ENCODE measurements at places on chromosomes 6 and 20.

- no peak for DNase-seq
Measured at GRCh38 chr6:163708466-163708865, 293.9 kb downstream of the QKI start.

DNA sequence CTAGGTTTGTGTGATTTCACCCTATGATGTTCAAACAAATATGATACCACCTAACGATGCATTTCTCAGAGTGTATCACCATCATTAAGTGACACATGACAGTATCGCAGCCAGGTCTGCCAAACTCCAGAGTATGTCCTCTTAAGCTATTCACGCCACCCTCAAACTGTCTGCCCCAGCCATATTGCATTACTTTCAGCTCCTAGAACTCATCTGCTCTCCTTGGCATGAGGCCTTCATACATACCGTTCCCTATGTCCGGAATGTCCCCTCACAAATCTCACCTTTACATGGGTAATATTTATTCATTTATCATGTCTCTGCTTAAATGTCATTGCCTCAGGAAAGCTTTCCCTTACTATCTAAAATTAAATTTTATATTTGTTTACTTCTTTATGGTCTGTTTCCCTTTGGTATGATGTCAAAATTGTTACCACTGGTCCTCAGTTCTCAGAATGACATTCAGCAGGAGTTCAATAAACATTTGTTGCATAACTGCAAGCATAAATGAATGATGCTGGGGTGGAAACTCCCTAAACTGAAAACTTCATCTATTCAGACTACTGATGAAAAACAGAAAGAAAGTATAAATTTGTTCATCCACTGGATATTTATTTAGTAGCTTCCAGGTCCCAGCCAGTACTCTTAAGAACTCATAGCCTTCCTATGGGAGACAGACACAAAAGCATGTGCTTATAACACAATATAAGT lies 3.2 kb downstream of the SESN1 start:
- DNase-seq, result no peak

GRCh38 chr6:162345051-162345511 lies 382.5 kb downstream of the PRKN start:
- no peak for DNase-seq

DNA sequence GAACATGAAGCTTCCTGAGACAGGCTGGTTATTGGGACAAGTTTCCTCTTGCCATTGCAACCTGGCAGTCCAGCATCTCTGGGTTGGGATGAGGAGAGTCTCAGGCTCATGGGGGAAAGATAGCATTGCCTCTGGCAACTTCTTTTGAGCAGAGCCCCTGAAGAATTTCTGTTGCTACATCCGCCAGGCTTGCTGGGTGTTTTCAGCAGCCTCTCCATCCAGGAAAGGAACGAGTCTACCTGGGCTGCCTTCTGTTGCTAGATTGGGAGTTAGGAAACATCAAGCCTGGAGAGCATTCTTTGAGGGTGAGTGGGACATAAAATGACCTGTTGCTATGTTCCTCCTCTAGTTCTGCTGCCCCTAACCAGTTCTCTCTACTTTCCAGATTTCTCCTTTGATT lies 313.5 kb downstream of the RFPL4B start:
- no peak for DNase-seq

DNA sequence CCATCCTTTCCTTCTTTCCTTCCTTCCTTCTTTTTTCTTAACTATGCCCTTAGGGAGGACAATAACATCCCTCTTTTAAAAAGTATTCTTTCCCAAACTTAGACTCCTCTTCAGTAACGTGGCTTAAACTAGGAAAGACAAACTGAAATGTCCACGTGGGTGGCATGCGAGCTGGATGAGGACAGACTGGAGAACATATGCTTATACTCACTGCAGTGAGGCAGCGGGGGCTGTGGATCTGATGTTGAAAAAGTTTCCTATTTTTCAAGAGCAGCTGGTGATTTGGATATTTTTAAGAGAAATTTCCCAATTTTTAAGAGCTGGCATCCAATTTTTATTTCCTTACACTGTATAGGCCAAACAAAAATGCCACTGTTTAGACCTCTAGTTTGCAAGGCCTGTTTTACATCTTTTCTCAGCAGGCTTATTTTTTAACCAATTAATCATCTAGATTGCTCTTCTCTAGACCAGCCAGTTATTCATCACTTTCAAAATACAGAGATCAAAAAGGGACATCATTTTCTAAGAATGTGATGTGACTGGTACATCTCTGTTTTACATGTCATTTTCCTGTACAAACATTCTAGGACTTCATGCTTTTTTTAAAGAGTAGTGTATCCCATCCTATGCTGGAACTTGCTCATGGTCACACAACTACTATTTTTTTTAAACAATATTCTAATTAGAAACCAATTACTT lies 226.5 kb downstream of the BTBD9 start:
- DNase-seq, result no peak

DNA sequence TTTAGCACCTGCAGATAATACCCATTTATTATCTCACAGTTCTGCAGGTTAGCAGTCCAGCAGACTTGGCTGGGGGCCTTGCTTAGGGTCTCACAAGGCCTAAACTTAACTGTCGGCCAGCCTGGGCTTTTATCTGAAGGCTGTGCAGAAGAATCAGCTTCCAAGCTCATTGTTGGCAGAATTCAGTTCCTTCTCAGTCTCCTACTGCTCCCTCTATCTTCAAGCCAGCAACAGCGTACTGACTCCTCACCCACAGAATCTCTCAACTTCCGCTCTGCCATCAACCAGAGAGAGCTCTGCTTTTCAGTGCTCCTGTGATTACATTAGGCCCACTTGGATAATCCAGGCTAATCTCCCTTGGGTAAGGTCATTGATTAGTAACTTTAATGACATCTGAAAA lies 30.2 kb upstream of the NHSL1 start:
- no peak for DNase-seq

DNA sequence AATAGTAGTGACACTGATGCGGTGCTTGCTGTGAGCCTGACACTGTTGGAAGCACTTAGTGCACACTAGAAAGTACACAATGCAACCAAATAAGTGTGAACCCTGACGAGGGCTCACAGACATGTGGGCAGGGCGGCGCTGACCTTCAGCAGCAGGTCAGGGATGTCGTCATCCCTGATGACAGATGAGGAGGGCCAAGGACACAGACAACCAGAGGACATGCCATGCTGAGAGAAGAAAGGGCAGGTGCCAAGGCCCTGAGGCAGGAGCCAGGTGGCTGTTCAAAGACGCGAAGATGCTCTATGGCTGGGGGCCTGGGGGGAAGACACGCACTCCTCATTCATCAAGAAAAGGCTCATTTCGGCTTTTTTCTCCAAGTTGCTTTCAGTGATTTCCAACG lies 176.4 kb upstream of the CST7 start:
- DNase-seq, result no peak

DNA sequence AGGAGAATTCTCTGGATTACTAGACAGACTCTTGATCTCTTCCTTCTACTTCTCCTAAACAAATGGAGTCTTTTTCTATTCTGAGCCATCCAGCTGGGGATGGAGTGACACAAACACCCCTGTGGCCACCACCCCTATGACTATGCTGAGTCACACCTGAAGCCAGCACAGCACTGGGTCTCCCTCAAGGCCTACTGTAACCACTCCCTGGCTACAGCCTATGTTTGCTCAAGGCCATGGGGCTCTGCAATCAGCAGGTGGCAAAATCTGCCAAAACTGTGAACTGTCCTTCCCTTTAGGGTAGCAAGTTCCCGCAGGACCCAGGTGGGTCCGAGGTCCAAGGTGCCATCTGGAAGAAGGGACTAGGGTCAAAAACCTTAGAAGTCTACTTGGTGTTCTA lies 132.3 kb downstream of the TINAG start:
- no peak for DNase-seq

- DNase-seq, result no peak
Measured at GRCh38 chr6:158793432-158793831, 25.7 kb downstream of the EZR start.

- DNase-seq, result no peak
Measured at GRCh38 chr20:37737826-37738420, 44.1 kb downstream of the CTNNBL1 start.

DNA sequence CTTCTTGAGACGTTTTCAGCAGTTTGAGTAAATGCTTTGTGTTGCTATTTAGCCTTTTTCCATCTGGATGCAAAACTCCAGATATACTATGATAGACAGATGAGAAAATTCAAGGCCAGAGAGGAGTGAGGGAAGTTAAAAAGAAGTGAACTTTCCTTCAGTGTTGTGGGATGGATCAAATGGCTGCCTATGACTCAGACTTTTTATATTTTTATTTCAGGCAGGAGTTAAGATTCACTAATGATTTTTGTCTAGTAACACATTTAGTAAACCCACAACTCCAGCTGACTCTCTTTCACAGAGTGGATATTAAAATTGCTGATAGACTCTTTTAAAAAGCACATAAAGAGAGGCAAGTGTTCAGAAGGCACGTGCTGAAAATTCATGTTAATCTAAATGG lies 23.2 kb upstream of the PTCHD4 start:
- DNase-seq, result no peak

- DNase-seq, result no peak
Measured at GRCh38 chr6:85544776-85545175, 48.9 kb downstream of the SNX14 start.

- no peak for DNase-seq
Measured at GRCh38 chr20:24610341-24611115, 141.1 kb downstream of the SYNDIG1 start.

- DNase-seq, result no peak
Measured at GRCh38 chr6:14075095-14075503, 42.5 kb upstream of the CD83 start.

DNA sequence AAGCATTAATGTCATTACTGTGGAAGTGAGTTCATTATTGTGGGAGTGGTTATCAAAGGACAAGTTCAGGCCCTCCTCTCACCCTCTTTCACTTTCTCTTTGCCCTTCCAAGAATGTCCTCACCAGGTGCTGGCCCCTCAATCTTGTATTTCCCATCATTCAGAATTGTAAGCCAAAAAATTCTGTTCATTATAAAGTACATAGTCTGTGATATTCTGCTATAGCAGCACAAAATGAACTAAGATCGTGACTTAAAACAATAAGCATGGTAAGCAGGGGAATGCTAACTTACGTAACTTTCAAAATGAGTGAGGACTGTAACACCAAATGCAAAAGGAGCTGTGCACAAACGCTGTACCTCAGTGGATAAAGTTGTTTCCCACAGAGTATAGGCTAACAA lies 515.7 kb upstream of the BTBD3 start:
- no peak for DNase-seq

DNA sequence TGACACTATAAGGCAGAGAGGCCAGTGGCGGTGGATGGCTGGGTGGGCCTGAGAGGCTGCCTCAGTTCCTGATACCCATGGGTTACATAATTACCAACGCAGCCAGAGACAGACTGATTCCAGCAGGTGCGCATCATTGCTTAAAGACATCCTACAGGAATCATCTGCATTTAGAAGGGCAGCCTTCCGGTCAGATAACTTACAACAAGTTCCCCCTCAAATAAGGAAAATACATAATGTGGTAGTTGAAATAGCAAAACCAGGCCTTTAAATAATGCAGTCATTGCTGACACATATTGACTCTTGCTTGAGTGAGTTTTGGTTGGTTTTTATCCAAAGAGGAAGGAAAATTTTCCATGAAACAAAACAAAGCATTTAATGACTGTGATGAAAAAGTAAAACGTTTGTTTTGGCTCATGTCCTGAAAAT lies 81.9 kb downstream of the SIM1 start:
- DNase-seq, result no peak

GRCh38 chr6:169950558-169950957 lies 199.1 kb downstream of the ERMARD start:
- DNase-seq, result no peak

DNA sequence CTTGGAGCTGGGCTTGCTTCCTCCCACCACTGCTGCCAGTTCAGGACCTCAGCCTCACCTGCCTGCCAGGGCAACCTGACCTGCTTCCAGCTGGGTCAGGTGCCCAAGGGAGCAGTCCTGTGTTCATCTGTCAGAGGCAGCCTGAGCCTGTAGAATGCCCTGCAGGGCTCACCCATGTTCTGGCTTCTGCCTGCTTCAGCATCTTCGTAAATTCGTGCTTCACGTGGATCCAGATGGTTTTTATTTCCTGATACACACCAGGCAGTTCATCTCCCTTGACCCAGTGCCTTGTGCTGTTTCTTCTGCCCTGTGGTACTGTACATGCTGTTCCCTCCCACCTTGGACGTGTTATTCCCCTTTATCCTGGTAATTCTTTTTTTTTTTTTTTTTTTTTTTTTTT lies 50.2 kb downstream of the ARID1B start:
- no peak for DNase-seq

DNA sequence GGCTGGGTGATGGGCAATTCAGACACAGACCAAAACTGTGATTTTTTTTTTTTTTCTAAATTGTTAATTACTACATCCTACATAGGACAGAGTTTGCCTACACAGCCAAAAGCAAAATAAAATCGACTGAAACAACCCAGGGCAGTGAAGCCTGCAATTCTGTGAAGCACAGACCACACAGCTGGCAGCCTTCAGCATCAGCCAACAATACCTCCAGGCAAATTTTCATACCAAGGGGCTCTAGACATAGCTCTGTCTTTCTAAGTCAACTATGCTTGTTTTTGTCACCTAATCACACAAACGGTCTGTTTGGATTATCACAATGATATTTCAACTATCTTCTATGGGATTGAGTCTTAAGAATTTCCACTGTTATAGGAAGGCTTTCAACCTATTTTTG lies 17.6 kb downstream of the RMND1 start:
- no peak for DNase-seq

DNA sequence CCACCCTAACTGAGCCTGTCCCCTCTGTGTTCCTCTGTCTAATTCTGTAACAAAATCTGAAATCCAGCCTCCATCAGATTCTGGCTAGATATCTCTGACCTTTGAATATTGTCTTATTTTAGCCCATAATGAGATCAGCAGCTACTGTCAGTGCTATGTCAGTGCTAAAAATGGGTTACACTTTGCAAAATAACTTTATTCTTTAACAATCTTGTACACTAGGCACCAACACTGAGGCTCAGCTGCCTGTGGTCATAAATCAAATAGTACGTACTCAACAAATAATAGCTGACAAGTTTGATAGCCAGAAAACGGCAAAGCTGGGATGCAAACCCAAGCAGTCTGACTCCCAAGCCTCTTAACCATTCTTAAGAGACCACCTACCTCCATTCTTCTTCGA lies 22.1 kb downstream of the TTPAL start:
- no peak for DNase-seq

DNA sequence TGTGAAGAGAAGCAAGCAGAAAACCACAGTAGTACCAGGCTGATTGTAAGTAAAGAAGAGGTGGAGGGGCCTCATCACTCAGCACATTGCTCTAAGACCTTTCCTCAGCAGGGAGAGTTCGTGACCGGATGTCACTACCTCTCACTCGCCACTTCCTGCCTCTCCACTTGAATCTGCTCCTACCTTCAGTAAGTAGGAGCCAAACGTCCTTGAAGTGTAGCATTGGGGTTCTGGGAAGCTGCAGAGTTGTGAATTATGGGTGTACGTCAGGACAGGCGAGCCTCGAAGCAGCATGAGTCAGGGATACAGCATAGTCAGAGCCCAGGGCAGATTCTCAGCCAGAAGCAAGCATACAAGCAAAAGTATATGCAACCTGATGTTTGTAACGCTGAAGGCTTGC lies 224.9 kb downstream of the PHACTR1 start:
- DNase-seq, result no peak

GRCh38 chr6:82795940-82796339 lies 269.7 kb downstream of the UBE3D start:
- no peak for DNase-seq

Data from NCI-H2171 (cell line).